Sigmoid colon (tissue), 7 donors: ENCODE measurements at places on chromosomes 13 and 19. TPM values are rescaled to one million over a fixed set of nuclear protein-coding genes. Genes with fewer than 3 reads are reported as not detected.

- no peaks in the 10 kb centered on the region for H3K4me1 ChIP-seq
- H3K27ac ChIP-seq, result no peak overlapping the region
- no peak for DNase-seq
- H3K4me3 ChIP-seq, result no peak overlapping the region
- no peaks in the 10 kb centered on the region for H3K27me3 ChIP-seq
Measured at GRCh38 chr13:99800951-99801350, 170.6 kb downstream of the ZIC5 start.

The RAB20 gene
- total RNA-seq, result 16.0 TPM

DNA sequence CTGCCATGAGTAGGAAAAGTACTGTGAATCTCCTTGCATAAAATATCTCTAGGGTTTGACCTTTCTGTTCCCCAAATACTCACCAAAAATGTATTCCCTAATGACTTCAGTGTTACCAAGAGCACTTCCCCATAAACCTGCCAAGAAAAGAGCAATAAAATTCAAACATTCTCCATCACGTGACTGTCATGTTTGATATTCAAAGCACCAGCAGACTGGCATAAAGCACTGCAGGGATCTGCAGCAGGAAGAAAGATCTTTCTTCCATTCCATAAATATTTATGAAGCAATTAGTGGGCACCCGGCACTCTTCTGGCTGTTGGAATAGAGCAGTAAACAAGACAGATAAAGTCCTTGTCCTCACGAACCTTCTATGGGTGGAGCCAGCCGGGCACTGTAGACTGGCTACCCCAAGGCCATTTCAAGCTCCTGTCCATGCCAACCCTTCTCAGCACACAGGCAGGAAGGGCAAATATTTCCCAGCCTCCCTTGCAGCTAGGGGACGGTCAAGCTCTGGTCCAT is 20.3 kb downstream of the PLA2G4C start:
- H3K4me3 ChIP-seq, result no peak overlapping the region
- peaks cover 12% of the 10 kb centered on the region for H3K4me1 ChIP-seq
- H3K36me3 ChIP-seq, result peaks cover 12% of the 10 kb centered on the region
- peak overlapping the region; percentile 47 for H3K27ac ChIP-seq
- DNase-seq, result no peak

The JSRP1 gene
- total RNA-seq, result not detected

- no peaks in the 10 kb centered on the region for H3K36me3 ChIP-seq
- no peak overlapping the region for H3K4me3 ChIP-seq
- H3K4me1 ChIP-seq, result peaks cover 28% of the 10 kb centered on the region
- no peaks in the 10 kb centered on the region for H3K27me3 ChIP-seq
Measured at GRCh38 chr19:980133-980998, 3.8 kb upstream of the WDR18 start.

DNA sequence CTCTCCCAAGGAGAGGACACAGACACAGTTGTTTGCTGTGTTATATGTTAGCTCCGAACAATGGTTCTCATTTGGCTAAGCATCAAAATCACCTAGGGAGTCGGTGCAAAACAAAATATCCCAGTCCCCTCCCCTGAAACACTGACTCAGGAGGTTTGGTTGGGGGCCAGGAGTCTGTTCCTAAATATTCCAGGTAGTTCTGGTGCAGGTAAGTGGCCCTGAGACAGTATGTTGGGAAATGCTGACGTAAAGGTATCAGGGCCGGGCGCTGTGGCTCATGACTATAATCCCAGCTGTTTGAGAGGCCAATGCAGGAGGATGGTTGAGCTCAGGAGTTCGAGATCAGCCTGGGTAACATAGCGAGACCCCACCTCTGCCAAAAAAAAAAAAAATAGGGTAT is 2.3 kb upstream of the MAP2K7 start:
- H3K4me1 ChIP-seq, result peaks cover 29% of the 10 kb centered on the region
- peaks cover 7% of the 10 kb centered on the region for H3K36me3 ChIP-seq
- H3K4me3 ChIP-seq, result no peak overlapping the region
- H3K27me3 ChIP-seq, result no peaks in the 10 kb centered on the region
- no peak for DNase-seq

The SERTAD3 gene
- total RNA-seq, result 15.5 TPM

DNA sequence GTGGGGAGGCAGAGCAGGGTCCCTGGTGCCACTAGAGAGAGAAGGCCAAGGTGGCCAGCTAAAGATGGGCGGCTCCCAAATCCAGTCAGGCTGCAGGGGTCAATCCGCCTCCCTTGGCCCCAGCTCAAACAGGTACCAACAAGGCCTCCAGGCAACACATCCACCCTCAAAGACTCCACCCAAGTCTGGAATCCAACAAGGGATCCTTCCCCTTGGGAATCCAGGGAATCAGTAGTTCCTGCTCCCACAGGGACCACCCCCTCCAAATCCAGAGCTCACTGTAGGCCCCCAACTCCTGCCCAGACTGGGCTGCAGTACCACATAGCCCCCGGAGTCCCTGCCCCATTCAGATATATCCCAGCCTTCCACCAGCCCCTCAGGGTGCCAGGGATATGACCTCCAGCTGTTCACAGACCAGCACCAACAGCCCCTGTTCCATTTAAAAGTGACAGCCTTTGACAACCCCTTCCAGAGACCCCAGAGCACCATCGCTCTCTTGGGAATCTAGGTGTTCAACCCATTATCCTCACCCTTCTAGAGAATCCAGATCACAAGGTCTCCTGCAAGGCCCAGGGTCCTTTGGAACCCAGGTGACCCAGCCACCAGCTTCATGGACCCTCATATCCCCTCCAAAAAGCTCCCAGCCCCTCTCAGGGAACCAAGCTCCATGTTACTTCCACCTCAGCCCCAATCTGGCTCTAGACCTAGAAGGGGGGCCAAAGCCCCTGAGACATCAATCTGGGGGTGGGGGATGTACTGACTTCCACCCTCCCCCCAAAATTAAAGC is 3.2 kb downstream of the ERF start:
- peak overlapping the region; percentile 84 for H3K4me3 ChIP-seq
- no peaks in the 10 kb centered on the region for H3K27me3 ChIP-seq
- peaks cover 57% of the 10 kb centered on the region for H3K4me1 ChIP-seq
- DNase-seq, result peak; percentile 69
